Stimulated activated CD8-positive, alpha-beta memory T cell treated with anti-CD3 and anti-CD28 coated beads, Interleukin-7, amount 100 ng/mL, for 1 hour (primary cell): ENCODE measurements at places on chromosomes 1 and 21.

DNA sequence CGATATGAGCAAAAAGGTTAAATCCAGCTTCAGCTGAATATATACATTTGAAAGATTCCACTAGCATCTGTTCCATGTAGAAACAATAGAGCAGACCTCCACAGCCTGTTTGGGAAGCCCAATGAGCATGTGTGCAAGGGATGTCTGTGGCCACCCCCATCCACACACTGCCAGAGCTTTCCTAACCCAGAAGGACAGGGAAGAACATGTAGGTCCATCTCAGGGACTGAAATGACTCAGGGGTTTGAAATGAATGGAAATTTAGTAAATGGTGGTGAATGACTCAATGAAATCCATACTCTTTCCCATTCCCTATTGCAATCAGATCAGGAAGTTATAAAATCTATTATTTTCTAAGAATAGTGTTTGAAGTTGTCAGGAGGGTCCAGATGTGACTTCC lies 397.2 kb downstream of the DUSP10 start:
- no peak for DNase-seq

DNA sequence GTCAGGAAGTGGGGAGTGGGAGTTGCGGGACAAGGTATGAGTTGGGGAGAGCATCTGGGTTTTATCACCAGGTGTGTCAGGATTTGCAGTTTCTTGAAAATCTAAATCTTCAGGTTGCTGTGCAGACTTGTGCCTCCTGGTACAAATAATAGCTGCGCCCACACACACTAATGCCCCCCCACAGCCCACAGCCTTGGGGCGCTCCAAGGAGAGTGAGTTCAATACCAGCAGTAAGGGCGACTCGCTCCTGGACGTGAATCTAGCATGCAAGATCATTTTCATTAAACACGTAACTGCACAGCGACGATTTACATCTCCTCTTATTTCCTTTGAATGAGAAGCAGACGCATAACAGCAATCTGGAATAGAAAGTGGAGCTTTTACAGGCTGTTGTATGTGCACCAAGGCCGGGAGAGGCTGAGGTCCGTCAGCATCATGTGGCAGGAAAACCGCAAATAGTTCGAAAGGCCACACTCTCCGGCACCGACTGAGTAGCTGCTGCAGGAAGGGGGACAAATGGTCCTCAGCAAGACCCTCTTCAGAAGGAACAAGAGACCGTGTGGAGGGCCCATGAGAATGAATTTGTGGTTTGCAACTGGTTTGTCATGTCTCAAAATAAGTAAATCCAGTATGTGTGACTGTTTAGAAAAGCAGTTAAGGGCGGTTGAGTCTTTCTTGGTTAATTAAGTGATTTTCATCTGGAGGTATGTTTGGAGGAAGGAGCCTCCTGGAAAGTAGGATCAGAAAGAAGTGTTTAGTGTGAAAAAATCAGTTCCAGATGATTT lies 439.5 kb downstream of the SMYD3 start:
- DNase-seq, result no peak

DNA sequence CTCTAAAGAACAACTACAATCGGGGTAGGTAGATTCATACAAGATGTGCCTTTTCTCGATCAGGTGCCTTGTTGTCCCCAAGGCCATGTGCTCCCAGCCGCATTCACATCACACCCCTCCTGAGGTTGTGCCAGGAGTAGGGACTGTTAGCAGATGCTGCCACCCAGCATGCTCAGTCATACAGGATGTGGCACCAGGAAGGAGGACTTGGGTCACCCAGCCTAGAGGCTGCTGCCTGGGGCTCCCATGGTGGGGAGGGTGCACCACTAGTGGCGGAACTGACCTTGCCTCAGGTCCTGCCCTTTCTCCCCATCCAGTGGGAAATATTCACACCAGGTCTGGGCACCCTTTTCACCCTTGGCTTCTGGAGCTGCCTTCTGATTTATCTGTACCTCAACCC lies 8.3 kb downstream of the TEX35 start:
- DNase-seq, result no peak

- no peak for DNase-seq
Observed at GRCh38 chr1:198809247-198809646, 170.4 kb downstream of the PTPRC start.

GRCh38 chr1:89995598-89996449 lies 914 bp downstream of the ZNF326 start:
- no peak for DNase-seq
